ENCODE measurements at places on chromosomes 1 and 21.

- DNase-seq = peak; percentile 79
Measured at GRCh38 chr1:209900734-209901133, 37.3 kb upstream of the SYT14 start.

DNA sequence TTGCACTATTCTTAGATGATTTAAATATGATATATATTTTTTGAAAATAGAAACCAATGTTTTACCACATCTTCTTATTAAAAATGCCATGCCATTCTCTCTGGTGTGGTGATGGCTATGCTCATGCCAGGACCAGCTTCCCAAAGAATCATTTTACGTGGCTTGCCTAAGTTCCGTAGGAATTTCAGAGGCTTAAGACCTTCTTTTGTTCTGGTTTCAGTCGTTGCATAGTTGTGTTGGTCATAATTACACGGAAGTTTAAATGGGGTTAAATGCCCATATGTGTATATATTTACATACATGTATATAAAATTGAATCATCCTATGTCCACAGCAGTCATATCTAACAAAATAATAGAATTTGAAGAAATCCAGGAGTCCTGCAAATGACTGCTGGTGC, 78.7 kb upstream of the PLPPR5 start:
- no peak for DNase-seq

DNA sequence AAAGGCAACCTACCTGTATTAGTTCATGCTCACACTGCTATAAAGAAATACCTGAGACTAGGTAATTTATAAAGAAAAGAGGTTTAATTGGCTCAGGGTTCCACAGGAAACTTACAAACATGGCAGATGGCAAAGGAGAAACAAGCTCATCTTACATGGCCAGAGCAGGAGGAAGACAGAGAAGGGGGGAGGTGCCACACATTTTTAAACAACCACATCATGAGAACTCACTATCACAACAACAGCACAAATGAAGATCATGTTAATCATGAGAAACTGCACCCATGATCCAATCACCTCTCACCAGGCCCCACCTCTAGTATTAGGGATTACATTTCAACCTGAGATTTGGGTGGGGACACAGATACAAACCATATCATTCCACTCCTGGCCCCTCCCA, 90.6 kb upstream of the KCTD3 start:
- peak; percentile 78 for DNase-seq

DNA sequence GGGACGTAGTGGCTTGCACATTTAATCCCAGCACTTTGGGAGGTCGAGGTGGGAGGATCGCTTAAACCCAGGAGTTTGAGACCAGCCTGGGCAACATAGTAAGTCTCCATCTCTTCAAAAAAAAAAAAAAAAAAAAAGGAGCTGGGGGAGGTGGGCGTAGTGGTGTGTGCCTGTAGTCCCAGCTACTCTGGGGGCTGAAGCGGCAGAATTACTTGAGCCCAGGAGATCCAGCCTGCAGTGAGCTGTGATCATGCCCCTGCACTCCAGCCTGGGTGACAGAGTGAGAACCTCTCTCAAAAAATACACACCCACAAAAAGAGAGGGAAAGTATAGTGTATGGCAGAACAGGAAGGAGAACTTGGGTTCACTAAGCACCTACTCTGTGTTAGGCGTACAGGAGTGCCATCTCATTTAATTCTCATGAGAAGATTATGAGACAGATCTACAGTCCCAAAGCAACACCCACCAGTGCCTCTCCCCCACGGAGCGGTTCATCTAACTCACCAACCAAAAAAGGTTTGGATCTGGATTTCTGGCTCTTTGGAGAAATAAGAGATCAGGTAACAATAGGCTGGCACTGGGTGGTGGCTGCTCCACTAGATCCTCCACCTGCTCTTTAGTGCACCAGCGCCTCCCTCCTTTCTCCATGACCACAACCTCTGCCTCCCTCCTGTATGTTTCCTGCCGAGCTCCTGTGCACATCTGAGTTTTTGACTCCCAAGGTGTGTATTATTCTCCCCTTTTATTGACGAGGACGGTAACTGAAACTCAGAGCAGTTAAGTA, 1.4 kb upstream of the TRAF5 start:
- DNase-seq = no peak

DNA sequence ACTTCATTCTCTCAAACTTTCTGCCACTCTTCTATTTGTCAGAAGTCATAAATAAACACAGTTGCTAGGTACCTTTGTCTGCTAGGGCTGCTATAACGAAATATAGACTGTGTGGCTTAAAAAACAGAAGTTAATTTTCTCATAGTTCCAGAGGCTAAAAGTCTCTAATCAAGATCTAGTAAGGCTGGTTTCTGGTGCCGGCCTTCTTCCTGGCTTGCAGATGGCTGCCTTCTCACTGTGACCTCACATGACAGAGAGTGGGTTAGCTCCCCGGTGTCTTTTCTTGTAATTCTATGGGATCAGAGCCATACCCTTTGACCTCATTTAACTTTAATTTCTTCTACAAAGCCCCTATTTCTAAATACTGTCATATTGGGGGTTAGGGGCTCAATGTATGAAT, 5.9 kb downstream of the PDC start:
- no peak for DNase-seq

DNA sequence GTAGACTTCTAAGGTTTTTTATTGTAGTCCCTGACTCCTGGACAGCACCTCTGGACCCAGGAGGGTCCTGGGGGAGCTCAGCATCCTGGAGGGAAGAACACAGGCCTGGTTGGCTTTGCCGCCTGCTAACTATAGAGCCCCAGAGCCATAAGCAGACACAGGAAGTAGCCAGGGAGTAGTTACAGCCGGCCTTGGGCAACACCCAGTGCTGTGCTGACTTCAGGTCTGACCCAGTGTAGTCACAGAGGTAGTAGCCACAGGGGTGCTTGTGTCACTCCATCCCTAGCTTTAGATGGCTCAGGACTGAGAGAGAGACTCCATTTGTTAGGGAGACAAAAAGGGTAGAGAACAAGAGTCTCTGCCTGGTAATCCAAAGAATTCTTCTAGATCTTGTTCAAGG, 21.9 kb downstream of the MCOLN2 start:
- DNase-seq = no peak

DNA sequence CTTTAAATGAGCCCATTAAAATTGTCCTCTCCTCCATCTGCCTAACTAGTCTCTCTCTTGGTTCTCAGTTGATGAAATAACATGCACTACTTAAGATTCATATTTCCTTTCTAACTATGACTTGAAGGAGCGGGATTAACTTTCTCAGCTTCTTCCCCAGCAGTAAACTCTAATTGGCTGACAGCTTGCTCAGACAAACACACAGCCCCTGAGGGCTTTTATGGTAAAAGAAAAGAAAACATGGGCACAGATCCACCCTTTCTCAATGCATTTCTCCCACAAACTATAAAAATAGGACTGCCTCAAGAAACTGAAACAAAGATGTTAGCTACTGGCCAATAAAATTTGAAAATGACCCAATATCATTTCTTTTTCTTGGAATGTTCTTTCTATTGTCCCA, 703.1 kb downstream of the ADGRL2 start:
- no peak for DNase-seq

- no peak for DNase-seq
Measured at GRCh38 chr1:109191377-109191776, 22.3 kb upstream of the SARS1 start.

DNA sequence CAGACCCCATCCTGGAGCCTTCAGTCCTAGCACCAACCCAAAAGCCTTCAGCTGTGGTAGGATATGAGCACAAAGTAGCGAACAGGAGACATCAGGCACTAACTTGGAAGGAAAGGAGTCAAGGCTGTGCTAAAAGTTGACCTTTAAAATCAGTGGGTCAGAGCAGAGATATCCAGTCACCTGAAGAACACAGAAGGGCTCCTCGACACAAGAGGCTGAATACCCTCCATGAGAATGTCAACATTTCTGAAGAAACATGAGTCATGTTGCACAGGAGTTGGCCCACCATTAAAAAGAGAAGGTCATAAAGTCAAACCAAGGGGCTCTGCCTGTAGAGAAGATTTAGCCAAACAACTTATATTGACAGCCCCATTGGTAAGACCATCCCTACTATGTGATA, 172.5 kb downstream of the PLPP3 start:
- no peak for DNase-seq

- no peak for DNase-seq
Measured at GRCh38 chr1:196774603-196775002, at the start of gene CFHR3. CFHR3 (plus strand) TSS chr1:196774840; CDS start chr1:196774887, 47 bp downstream.

- peak; percentile 88 for DNase-seq
Measured at GRCh38 chr1:217630711-217631591, at the start of the genes GPATCH2 and SPATA17. GPATCH2 (minus strand) TSS chr1:217631090; CDS start chr1:217630971, 119 bp downstream. SPATA17 (plus strand) TSS chr1:217631344; CDS start chr1:217631379, 35 bp downstream.

DNA sequence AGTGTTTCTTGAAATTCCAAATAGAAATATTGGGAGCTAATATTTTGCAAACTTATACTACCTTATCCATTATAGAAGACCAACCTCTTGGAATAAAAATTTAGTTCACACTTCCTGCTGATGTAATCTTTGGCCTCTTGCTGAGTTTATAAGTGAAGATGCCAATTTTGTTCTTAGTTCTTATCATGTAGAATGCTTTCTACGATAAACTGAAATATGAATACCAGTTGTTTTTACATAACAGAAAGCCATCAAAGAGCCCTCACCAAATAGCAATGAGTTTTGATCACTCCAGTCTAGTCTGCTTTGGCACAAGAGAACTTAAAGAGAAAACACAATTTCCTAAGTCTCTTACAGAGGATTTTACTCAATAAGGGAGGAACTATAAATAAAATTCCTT, 89.5 kb downstream of the DENND1B start:
- no peak for DNase-seq

- no peak for DNase-seq
Measured at GRCh38 chr1:7693662-7694061, 77.4 kb upstream of the VAMP3 start.

- DNase-seq = peak; percentile 78
Measured at GRCh38 chr1:155591770-155592169, 18.2 kb upstream of the MSTO1 start.

- DNase-seq = no peak
Measured at GRCh38 chr1:63129855-63130254, 192.5 kb upstream of the FOXD3 start.

GRCh38 chr1:51877434-51878307, 856 bp downstream of the NRDC start:
- peak; percentile 37 for DNase-seq

DNA sequence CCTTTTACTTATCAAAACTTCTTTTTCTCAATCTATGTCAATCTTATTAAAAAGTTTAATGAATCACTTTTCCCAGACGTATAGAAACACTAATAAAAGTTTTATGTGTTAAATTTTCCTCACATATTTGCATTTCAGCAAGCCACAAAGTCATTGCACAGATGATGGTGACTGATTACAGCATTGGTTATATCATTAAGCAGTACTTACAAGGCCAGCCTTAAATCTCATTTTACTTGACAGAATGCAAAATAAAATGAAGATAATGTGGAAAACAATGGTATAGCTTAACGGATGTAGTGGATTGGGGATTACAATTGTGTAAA, 39.5 kb downstream of the TMEM200B start:
- DNase-seq = no peak

DNA sequence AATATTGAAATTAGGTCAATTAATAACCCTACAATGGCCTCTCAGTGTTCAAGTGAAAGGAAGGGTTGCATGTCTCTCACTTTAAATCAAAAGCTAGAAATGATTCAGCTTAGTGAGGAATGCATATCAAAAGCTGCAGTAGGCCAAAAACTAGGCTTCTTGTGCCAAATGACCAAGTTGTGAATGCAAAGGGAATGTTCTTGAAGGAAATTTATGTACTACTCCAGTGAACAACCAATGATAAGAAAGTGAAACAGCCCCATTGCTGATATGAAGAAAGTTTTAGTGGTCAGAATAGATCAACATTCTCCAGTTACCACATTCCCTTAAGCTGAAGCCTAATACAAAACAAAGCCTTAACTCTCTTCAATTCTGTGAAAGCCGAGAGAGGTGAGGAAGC, 10.0 kb downstream of the MAEL start:
- DNase-seq = no peak

- DNase-seq = no peak
Measured at GRCh38 chr1:110752941-110753725, 78.4 kb upstream of the KCNA3 start.

- peak; percentile 26 for DNase-seq
Measured at GRCh38 chr1:198641501-198641900, 2.7 kb downstream of the PTPRC start.

DNA sequence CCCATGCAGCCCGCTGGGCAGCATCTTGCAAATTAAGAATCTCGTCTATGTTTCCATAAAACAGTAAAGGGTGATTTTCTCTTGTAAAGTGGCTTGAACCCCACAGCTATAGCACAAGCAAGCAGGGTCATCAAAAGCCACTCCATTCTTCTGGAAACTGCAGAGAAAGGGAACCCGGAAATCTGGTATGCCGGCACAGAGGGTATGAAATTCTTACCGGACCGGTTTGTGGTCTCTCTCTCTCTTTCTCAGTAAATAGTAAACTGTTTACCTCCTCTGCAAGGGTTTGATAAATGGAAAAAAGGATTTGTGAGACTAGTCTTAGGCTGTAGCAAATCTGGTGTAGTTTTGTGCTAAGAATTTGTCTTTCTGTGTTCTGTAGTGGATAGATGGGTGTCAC, 2.7 kb upstream of the ADSS2 start:
- DNase-seq = no peak

DNA sequence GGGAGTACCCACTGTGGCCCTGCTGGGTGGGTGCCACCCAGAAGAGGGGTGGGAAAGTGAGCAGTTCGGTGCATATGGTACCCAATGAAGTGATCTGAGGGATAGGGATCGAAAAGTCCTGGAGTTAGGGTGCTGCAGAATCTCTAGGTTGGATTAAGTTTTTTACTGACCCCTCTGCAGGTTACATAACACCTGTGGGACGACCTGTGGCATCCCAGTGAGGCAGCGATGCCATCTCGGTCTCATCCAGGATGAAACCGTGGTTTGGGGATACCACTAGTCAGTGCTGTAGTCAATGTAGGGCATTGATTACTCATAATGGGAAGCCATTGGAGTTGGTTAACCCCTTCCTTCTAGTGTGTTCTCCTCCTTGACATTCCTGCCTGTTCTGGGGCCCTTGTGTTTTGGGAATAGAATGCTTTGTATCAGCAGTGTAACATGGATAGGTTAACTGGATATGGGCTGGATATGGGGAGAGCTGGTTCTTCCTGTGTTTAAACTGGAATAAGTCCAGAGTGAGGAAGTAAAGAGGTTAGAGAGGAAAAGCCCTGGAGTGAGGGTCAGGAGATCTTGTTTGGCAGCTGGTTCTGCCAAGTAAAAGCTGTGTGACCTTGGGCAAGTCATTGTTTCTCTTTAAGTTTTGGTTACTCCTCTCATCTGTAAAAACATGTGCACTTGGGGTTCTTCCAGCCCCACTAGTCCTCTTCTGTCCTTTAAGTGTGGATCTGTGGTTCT, 42.8 kb upstream of the ATF3 start:
- DNase-seq = no peak

GRCh38 chr1:212593821-212594251, 14.7 kb upstream of the ATF3 start:
- no peak for DNase-seq

GRCh38 chr1:17189632-17189990, 15.3 kb upstream of the PADI1 start:
- DNase-seq = no peak

DNA sequence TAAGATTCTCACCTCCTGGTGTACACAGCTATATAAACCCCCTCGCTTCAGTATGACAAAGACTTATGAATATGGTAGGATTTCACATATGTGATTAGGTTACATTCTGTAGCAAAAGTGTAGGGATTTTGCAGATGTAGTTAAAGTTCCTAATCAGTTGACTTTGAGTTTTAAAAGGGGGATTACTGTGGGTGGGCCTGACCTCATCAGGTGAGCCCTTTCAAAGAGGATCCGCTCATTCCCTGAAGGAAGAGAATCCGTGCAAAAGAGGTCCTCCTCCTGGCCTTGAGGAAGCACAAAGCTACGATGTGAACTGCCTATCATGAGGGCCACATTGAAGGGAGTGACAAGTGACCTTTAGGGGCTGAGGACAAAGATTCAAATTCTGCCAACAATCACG, 30.6 kb upstream of the KAZN start:
- no peak for DNase-seq
